LHCN-M2 (cell line): ENCODE measurements at places on chromosomes 6 and 20. TPM values are rescaled to one million over a fixed set of nuclear protein-coding genes. Genes with fewer than 3 reads are reported as not detected.

ID4 gene
- not detected in 2 replicates for total RNA-seq

ZBTB12 gene
- total RNA-seq: 1.2 and 3.0 TPM in 2 replicates

EPHA7 gene
- 19.0 and 31.4 TPM in 2 replicates for total RNA-seq

PPP1R18 gene
- total RNA-seq: 94.5 and 105 TPM in 2 replicates

CLPSL2 gene
- not detected in 2 replicates for total RNA-seq

IP6K3 gene
- 62.6 and 88.2 TPM in 2 replicates for total RNA-seq

SPATA25 gene
- 0.69 and 4.1 TPM in 2 replicates for total RNA-seq

SLC32A1 gene
- not detected in 2 replicates for total RNA-seq

KIAA1586 gene
- total RNA-seq: 15.2 and 16.1 TPM in 2 replicates

UBE2J1 gene
- 20.5 and 26.7 TPM in 2 replicates for total RNA-seq

ZNF334 gene
- 0.11 TPM in 1 of 2 replicates, not detected in the other for total RNA-seq

TBX18 gene
- total RNA-seq: 23.5 and 26.1 TPM in 2 replicates

LBP gene
- not detected in 2 replicates for total RNA-seq
